ENCODE measurements at places on chromosomes 7 and 10. TPM values are rescaled to one million over a fixed set of nuclear protein-coding genes. Genes with fewer than 3 reads are reported as not detected.

CCNY gene
- total RNA-seq = 47.8 TPM

TMEM176B gene
- not detected for total RNA-seq

GJC3 gene
- total RNA-seq = not detected

GOLGA7B gene
- 5.1 TPM for total RNA-seq

AKR1B15 gene
- total RNA-seq = 0.72 TPM

NKX2-3 gene
- 2.5 TPM for total RNA-seq

DDX21 gene
- 26.4 TPM for total RNA-seq

AEBP1 gene
- not detected for total RNA-seq

ANK3 gene
- total RNA-seq = 14.2 TPM

RTKN2 gene
- total RNA-seq = 4.9 TPM

RHEB gene
- total RNA-seq = 154 TPM

TCAF2 gene
- 0.78 TPM for total RNA-seq

PSTK gene
- 3.9 TPM for total RNA-seq

EPHA1 gene
- total RNA-seq = not detected

CDHR1 gene
- total RNA-seq = not detected

TFAM gene
- total RNA-seq = 39.6 TPM

NUDT1 gene
- total RNA-seq = 89.7 TPM

OAT gene
- 74.1 TPM for total RNA-seq

AKR1D1 gene
- not detected for total RNA-seq

GPR158 gene
- not detected for total RNA-seq

Data from Caki2 (cell line).